Gastrocnemius medialis (tissue), 4 donors: ENCODE measurements at places on chromosomes 7 and 10. TPM values are rescaled to one million over a fixed set of nuclear protein-coding genes. Genes with fewer than 3 reads are reported as not detected.

The CPED1 gene
- total RNA-seq, result 35.5 TPM

The ADK gene
- total RNA-seq, result 28.8 TPM

DNA sequence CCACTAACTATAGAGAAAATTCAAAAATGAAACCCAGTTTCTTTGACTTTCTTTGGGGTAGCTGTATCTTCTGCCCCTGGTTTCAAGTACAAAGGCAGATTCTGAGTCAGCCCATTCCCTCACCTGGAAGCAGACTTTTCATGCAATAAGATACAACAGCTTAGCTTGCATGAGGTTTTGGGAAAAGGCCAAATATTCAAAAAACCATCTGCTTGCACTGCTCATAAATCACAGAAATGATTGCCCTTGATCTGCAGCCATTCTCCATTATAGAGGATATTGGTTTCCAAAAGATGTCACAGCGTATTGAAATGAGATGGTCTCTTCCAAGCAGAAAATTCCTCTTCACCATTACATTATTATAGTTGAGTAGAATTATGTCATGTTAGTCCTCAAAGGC is 354.0 kb downstream of the PHF14 start:
- no peak for DNase-seq

DNA sequence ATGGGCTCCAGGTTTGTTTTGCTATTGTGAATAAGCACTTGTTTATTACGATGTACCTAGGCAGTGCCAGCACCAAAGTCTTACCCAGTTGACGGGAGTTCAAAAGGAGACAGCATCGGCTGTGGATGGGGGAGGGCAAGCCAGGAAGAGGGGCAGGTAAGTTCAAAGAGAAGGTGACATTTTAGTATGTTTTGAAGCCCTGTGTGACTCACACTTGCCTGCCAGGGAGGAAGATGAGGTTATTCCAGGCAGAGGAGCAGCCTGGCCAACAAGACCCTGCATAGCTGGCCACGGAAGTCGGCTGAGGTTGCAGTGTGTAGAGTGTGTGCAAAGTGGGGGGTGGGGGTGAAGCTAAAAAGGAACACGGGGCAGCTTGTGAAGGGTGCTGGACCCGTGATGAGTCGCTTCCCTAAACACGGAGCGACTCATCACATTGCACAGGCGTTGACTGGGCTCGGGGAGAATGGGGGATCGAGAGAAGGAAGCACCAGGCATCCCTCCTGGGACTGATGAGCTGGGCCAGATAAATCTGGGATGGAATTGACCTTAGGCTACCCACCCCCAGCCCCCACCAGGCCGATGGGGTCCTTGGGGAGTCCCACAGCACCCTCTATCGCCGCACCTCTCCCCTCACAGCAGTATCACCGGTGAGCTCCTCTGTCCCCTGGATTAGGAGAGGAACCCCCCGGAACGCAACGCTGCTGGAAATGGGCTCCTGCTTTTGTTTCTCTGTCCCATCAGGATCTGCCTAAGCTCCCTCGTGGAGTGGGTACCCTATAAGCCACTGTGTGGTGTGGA is 97.9 kb upstream of the IKZF1 start:
- DNase-seq, result no peak

DNA sequence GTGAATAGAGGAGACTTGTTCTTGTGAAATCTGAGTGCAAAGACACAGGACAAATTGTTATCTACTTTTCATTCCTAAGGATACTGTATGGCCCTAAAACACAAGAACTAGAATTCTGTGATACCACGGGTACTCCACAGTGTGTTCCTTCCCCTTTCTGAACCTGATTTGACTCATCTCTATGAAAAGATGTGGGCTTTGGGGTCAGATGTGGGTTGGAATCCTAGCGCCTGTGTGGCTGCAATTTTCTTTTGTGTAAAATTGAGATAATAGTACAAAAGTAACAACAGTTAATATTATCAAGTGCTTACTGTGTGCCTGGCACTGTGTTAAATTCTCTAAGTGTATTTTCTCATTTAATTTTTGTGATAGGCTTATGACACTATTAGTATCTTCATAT is 8.1 kb downstream of the SRGN start:
- DNase-seq, result no peak

DNA sequence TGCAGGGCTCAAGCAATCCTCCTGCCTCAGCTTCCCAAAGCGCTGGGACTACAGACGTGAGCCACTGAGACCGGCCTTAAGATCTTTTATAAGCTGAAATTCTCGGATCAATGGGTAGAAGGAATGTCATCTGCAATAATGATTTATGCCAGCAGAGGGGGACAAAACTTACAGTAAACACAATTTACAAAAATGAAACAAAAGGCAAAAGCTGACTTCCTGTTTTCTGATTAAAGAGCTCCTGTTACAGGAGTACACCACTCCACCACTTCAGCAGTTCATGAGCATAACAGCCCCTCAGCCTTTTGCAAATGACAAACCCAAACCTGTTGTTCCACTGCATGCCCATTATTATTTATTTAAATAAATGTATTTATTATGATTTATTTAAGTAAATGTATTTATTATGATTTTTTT is 88.5 kb upstream of the ATP6V0A4 start:
- DNase-seq, result no peak

GRCh38 chr10:87092861-87093631 is 1.6 kb downstream of the GLUD1 start:
- DNase-seq, result no peak
